Stimulated activated CD8-positive, alpha-beta memory T cell treated with anti-CD3 and anti-CD28 coated beads, Interleukin-4, amount 100 ng/mL, for 24 hours (primary cell): ENCODE measurements at places on chromosomes 11 and 22.

- no peak for DNase-seq
These were observed 310.0 kb downstream of the SWAP70 start for GRCh38 chr11:9973921-9974320.

DNA sequence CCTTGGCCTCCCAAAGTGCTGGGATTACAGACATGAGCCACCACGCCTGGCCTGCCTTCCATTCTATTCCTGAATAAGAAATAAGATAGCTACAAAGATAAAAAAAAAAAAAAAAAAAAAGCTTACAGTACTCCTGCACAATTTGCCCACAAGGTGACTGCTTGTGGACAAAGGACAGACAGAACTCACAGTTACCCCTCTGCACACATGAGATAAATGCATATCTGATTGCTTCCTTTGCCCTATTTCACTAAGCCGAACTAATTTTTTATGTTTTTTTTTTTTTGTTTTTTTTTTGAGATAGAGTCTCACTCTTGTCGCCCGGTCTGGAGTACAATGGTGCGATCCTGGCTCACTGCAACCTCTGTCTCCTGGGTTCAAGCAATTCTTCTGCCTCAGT, 23.6 kb upstream of the HSPA8 start:
- no peak for DNase-seq

GRCh38 chr22:19749876-19750275, 10.7 kb upstream of the TBX1 start:
- DNase-seq = no peak

DNA sequence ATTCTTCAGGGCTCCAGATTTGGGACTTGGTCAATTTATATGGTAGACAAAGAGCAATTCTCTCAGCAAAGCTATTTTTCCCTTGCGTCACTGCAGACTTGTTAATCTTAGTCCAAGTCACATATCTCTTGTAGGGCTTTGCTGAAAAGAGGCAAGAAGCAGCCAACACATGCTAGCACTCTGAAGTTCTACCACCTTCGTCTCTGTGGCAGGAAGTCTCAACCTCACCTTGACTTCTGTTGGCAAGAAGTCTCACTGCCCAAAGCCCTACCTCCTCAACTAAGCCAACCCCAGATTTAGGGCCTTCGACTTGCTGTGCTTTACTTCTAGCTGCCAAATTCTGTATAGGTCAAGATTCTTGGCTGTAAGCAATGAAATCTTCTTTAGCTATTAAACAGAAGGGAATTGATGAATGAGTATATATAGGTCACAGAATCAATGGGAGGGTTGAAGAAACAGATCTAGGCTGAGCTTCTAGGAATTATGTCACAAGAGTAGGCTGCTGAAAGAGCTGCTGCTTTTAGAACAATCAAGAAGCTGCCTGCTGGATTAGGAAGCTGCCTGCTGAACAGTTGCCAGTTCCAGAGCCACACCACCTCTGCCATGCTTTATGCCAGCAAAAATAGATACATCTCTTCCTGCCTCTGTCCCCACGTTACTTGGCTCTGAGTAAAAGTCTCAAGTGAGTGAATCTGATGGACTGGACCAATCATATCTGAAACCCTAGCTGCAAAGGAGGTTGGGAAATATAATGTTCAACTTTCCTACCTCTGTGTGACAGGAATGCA, 17.6 kb upstream of the NCR3LG1 start:
- no peak for DNase-seq

DNA sequence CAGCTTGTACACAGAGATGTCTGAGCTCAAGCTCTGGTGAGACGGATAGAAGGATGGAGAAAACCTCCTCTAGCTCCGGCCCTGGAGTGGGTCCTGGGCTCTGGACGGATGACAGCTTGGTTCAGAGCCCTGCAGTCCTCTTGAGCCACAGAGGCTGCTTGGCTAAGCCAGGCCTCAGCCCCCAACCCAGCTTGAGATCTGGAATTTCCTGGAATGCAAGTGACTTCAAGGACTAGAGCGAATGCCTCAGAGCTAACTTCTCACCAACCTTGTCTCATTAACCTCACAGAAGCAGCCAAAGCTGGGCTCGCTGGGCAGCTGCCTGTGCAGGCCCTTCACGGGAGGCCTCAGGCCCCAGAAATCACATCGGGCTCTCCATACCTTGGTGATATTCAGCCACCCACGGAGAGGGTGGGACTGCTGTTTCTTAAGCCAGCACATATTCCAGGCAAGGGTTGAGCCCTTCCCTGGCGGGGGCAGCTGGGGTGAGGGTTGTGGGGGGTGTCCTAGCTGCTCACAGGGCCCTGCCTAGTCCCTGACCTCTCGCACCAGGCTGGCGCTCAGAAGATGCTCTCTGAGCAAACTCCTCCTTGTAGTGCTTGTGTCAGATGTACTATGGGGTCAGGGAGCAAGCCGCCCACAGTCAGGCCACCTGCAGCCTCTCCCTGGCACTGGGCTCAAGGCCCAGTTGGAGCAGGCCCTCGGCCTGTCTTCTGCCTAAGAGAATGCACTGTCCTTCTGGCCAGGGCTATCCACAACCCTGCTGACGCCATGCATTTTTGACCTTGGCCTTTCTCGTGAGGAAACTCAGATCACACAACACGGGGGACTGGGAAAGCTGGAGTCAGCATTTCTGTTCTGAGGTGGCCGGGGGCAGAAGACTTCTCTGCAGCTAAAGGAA, 73.6 kb upstream of the TTLL12 start:
- no peak for DNase-seq

GRCh38 chr11:60143768-60144167, 39.1 kb downstream of the MS4A6A start:
- no peak for DNase-seq
